ENCODE measurements at places on chromosomes 12 and 14.

DNA sequence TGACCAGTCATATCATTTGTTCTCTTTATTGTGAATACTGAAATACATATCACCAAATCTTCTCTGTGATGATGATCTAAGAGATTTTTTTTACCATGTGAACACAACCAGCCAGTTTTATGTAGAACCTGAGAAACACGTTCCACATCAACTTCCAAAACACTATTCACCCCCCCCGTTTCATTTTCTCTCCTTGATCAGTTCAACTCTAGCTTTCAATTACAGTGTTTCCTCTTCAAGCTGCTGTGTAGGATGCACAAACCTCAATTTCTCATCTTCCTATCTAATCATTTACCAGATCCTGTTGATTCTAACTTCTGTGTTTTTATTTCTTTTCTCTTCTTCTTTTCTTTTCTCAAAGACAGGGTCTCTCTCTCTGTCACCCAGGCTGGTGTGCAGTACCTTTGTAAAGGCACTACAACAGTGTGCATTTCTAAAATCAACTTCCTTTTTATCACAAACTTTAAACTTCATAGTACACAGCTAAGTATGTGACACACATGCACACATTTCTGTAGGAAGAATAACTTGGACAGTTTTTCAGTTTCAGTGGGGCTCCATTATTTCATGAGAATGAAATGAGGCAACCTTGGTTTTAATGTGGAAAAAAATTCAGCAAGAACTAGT is 149.9 kb upstream of the FBXO33 start:
- no peak for DNase-seq

GRCh38 chr12:128909653-128910052 is 56.4 kb downstream of the GLT1D1 start:
- DNase-seq, result no peak

GRCh38 chr12:124109760-124110159 is 136.7 kb downstream of the ZNF664 start:
- no peak for DNase-seq

GRCh38 chr12:127101076-127101475 is 1165.9 kb upstream of the TMEM132C start:
- DNase-seq, result no peak

DNA sequence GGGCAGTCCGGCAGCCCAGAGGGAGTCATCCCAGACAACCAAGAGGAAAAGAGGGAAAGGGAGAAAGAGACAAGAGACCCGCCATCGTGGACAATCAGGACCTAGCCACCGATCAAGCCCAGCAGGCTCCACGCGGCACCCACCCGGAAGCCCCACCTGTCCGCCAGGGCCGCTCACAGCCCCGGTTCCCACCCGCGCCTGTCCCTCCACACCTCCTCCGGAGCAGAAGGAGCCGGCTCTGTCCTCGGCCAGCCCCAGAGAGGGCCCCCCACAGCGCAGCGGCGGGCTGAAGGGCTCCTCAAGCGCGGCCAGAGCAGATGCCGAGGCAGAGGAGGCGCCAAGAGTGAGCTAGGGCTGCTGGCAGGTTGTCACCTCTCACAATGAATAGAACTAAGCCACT is 784.7 kb upstream of the FBXO33 start:
- DNase-seq, result no peak

DNA sequence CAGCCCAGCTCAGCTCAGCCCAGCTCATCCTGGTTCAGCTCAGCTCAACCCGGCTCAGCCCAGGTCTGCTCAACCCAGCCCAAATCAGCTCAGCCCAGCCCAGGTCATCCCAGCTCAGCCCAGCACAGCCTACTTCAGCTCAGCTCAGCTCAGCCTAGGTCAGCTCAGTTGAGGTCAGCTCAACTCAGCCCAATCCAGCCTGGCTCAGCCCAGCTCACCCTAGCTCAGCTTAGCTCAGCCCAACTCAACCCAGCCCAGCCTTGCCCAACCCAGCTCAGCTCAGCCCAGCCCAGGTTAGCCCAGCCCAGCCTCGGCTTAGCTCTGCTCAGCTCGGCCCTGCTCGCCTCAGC is 332.3 kb downstream of the TMEM121 start:
- DNase-seq, result no peak

- DNase-seq, result no peak
Observed at GRCh38 chr14:81172881-81173280, 47.9 kb downstream of the GTF2A1 start.

DNA sequence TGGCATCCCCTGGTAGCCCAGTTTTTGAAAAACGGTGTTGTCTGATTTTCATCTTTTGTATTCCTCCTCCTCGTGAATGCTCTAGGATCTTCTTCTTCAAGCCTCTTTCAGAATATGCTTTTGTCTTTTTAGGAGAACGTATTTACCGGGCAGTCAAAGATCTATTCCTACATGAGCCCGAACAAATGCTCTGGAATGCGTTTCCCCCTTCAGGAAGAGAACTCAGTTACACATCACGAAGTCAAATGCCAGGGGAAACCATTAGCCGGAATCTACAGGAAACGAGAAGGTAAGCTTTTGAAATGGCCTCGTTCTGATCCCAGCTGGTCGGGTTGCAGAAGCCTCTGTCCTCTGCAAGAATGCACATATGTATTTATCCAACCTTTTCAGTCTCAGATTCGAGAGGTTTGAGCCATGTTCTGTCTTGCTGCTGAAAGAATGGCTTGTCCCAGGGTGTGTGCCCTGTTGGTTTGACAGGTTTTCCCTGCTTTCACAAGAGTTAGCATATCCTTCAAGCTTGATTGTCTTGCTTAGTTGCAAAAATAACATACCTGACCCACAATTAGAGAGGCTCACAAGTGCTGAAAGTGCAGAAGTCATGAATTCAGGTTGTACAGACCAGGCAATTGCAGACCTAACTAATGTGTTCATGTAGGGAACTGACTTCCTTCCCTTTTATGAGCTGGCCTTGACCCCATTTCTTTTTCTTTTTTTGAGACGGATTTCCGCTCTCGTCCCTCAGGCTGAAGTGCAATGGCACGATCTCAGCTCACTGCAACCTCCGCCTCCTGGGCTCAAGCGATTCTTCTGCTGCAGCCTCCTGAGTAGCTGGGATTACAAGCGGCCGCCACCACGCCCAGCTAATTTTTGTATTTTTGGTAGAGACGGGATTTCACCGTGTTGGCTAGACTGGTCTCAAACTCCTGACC is 6.8 kb downstream of the KMT5A start:
- no peak for DNase-seq

GRCh38 chr12:49524660-49525324 is 14.0 kb upstream of the KCNH3 start:
- DNase-seq, result no peak

DNA sequence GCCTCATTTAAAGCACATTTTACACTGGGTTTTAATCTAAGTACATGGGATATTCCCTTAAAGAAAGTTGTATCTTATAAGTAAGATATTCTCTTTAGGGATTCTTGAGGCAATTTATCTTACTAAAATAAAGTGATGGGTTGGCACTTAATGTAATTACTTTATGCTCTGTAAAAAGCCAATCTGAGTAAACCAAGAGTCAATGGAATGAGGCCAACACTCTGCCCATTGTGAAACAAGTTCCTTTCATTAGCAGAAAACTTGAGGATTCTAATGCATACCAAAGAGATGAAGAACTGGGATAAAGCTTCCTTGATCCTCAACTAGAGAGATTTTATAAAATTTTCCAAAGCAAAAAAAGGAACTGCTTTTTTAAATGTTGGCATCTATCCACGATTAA is 121.2 kb downstream of the METTL25 start:
- no peak for DNase-seq

DNA sequence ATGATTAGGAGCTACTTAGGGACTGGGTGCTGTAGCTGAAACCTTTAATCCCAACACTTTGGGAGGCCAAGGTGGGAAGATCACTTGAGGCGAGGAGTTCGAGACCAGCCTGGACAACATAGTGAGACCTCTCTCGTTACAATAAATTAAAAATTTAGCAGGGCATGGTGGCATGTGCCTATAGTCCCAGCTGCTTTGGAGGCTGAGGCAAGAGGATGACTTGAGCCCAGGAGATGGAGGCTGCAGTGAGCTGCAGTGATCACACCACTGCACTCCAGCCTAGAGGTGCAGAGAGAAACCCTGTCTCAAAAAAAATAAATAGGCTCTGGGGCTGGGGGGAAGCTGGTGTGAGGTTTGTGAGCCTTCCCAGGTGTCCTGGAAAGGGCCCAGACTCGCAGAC is 97.2 kb downstream of the FBXL14 start:
- DNase-seq, result no peak

Measured in activated effector memory CD4-positive, alpha-beta T cell treated with Interleukin-2 at 50 U/mL for 16 hours (primary cell).